ENCODE measurements at places on chromosomes 16 and 17.

DNA sequence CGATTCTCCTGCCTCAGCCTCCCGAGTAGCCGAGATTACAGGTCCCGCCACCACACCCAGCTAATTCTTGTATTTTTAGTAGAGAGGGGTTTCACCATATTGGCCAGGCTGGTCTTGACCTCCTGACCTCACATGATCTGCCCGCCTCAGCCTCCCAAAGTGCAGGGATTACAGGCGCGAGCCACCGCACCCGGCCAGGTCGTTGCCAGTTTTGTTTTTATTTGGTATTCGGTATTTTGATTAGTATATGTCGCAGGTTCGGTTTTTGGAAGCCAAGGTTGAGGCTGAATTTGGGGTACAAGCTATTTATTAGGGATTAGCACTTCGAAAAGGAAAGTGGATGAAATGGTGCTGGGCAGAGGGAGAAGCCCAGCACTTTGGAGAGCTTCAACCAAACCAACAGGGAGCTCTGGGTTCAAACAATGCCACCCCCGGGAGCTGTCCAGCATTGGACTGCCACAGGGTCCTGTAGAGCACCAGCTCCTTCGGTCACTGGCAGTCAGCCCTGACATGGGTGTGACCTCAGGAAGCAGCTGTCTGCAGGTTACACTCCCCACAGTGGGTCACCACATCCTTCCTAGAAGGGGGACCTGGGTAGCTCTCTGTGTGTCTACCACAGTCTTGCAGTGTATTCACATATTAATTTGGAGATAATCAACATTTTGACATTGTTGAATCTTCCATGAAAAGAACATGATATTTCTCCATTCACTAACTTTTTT lies 1.5 kb upstream of the CLEC10A start:
- no peak for DNase-seq

GRCh38 chr17:65423346-65424140 lies 137.9 kb downstream of the AXIN2 start:
- no peak for DNase-seq

GRCh38 chr17:3961564-3962047 lies 2.6 kb downstream of the ATP2A3 start:
- DNase-seq: no peak

DNA sequence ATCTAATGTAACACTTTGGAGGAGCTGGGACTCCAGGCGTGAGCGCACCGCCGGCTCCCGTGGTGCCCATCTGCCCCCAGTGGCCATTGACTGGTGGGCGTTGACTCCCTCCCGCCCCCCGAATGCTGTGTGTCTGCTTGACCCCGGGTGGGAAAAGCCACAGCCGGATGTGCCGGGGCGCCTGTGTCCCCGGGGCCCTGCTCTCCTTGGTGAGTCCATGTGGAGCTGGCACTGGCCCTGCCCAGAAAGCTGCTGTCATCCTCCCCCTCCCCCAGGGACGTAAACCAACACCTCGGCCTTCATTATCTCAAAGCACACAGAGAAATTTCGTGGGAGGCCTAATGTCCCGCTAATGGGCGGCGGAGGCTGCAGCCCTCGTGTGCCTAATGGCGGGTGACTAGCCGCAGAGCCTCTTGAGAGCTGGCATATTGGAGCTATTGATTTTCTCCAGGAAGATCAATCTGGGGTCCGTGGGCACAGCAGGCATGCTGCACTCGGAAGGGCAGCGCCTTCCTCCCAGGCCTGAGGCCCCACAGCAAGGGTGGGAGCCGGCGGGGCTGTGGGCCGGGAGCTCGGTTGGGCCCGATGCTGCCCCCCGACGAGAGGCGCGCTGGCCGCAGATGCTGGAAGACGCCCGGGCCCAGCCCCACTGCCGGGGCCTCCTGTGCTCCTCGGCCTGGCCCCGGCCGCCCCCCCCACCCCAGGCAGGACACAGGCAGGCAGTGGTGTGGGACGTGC lies 4.0 kb upstream of the PERCC1 start:
- peak; percentile 78 for DNase-seq

DNA sequence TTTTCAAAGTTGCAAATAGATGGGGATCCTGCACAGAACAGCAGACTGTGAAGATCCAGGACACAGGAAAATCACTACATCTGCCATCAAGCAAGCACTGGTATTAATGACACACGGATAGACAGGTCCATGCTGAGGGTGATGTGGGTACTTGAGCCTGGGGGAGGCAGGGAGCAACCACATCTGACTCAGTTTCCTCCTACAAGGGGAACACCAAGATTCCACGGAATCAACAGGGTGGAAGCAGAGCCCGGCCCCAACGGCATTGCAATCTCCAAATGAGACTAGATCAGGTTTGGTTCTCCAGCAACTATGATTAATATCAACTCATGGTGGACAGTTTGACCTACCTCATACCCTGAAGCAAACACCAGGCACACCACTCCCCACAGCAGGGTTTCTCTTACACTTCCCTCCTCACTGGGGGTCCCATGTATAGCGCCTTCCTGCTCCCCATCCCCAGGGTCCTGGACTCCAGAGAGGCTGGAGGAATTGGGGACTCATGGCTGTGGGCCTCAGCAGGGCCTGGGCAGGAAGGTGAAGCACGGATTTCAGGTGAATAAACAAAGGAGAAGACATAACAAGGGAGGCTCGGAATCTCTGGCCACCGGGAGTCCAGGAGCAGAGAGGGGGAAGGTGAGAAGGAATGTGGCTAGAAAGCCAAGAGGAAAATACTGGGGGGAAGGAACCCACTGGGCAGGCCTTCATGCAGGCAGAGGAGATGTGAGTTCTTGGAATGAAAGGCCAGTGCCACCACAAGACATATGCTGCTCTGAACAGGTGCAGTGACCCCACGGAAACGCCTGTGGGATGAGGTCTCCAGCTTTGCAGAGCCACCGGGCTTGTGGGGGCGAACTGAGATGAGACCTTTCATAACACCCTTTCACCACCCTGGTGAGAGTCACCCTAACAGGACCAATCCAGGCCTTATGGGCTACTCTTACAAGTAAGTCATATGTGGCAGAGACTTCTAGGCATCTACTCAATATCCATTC lies 29.5 kb upstream of the PIK3R6 start:
- DNase-seq: no peak

DNA sequence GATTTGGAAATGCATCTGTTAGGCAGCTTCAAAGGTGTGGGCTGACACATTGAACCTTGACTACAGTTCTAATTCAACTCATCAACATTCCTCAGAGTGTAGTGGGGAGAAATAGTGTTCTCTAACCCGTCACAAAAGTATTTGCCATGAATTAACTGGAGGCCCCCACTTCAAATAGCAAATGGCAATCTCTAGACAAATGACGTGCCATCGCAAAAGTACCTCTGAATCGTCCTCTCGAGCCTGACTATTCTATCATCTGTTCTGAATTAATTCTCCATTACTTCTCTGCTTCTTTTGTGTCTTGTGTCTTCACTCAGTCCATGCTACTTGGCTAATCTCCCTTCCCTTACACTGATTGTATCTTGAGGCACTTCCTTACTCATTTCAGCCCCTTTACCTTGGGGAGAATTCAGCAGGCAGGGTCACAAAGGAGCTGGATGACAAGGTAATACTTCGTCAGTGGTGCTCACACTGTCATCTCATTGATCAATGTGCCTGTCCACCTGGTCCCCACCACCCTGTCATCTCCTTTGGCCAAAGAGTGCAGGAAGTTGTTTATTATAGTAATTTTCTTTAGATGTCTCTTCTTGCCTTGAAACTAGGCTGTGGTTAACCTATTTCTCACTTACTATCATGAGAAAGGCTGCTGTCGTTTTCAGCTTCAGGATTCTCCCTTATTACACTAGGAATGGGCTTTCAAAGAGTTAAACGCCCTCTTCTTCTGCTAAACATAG lies 108.4 kb downstream of the SYCE1L start:
- DNase-seq: no peak

GRCh38 chr17:15431196-15431595 lies 36.2 kb downstream of the CDRT4 start:
- no peak for DNase-seq

DNA sequence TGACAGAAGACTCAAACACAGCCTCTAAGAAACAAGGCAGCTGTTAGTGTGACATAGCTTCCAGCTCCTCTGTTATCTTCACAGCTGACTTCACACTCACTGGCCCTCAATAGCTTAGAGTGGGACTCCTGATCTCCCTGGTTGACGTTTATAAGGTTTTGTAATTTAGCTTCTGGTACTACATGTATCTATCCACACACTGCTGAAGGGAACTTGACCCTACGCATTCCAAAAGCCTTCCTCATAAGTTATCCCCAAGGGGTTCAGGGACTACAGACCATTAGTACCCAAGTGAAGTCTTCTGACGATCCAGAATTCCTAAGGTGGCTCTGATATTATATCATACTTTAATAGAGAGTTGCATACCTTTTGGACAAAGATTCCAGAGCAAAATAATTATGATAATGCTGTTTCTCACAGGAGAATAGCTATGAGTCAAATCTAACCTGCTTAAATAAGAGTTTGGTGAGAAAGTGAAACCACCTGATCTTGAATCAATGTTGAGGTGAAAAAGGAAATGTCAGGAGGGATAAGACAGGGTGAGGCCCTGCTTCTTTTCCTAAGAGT lies 14.5 kb downstream of the ACACA start:
- DNase-seq: no peak

- DNase-seq: no peak
Observed at GRCh38 chr17:41695134-41695661, 6.5 kb downstream of the EIF1 start.

GRCh38 chr17:59370593-59371299 lies 39.3 kb downstream of the YPEL2 start:
- no peak for DNase-seq

GRCh38 chr16:19690196-19690595 lies 27.8 kb downstream of the KNOP1 start:
- DNase-seq: no peak

DNA sequence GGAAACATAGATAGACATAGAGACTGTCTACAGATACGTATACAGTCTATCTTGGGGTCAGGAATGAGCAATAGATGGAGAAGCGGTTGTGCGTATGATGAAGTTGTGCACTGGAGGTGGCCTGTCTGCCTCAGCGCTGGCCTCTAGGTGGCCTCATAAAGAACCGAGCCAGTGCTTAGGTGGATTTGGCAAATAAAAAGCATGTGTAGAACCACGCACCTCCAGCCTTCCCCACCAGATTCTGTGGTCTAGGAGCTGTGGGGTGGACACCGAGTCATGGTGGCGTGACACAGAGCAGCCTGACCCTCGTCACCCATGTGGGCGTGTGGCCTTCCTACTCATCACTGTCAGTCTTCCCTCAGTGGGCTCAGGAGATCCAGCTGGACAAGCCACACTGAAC lies 34.0 kb downstream of the PGS1 start:
- DNase-seq: no peak

DNA sequence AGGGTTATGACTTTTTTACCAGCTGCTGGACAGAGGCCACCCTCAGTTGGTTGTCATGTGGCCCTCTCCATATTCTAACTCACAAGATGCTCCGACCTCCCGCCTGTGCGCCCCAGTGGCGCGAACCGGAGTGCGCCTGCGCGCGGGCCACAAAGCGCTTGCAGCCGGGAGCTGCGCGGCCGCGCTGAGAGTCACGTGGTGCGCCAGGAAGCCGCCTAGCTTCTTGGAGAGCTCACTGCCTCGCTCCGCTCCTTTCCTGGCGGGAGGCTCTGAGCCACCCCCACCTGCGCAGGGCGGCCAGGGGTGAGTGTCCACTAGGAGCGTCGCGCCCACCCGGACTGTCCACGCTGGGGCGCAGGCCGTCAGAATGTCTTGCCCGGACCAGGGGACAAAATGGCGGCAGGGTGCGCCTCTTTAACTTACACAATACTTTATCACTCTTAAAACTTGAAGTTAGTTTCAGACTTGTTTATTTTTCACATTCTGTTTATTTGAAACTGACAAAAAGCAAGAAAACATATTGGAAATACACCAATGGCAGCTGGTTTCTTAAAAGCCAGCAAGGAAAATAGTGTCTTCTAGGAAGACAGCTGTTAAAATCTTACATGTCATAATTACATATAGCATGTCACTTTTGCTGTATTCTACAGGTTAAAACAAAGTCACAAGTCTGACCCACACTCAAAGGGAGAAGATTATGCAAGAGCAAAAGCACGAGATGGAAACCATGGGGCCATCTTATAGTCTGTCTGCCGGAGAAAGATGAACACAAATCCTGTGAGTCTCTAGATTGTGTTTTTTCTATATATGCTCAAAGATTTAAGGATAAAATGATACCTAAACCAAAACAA lies 357.9 kb downstream of the CNTNAP4 start:
- no peak for DNase-seq

GRCh38 chr16:75318737-75319136 lies 67.3 kb upstream of the BCAR1 start:
- DNase-seq: no peak

DNA sequence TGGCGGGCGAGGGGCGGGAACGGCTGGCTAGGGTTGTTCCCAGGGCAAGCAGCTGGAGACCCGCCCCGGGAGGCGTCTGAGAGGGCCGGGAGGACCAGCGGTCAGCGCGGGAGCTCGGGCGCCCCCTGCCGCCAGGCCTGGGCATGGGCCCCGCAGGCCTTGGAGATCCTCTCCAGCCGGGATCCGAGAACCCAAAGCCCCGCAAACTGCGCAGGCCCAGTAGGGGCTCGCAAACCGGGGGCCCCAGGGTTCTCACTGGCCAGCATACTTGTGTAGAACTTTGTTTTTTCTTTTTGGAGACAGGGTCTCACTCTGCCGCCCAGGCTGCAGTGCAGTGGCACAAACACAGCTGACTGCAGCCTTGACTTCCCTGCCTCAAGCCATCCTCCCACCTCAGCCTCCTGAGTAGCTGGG lies 20.8 kb upstream of the ZNF423 start:
- no peak for DNase-seq

DNA sequence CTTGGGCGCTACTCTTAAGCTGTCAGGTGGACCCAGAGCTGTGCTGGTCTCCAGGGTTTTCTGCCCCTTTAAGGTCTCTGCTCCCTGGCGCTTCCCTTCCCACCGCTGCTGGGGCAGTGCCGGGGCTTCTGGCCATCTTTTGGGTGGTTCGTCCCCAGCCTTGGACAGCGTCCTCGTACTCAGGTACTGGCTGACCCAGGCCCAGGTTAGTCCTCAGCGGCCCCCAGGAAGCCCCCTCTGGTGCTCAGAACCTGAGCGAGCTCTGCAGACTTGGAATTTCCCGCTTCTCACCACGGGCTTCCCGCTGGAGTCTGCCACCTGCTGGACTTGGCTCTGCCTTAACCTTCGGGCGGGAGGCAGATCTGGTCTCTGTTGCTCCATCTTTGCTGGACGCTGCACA lies 94.1 kb upstream of the ZNF750 start:
- no peak for DNase-seq

DNA sequence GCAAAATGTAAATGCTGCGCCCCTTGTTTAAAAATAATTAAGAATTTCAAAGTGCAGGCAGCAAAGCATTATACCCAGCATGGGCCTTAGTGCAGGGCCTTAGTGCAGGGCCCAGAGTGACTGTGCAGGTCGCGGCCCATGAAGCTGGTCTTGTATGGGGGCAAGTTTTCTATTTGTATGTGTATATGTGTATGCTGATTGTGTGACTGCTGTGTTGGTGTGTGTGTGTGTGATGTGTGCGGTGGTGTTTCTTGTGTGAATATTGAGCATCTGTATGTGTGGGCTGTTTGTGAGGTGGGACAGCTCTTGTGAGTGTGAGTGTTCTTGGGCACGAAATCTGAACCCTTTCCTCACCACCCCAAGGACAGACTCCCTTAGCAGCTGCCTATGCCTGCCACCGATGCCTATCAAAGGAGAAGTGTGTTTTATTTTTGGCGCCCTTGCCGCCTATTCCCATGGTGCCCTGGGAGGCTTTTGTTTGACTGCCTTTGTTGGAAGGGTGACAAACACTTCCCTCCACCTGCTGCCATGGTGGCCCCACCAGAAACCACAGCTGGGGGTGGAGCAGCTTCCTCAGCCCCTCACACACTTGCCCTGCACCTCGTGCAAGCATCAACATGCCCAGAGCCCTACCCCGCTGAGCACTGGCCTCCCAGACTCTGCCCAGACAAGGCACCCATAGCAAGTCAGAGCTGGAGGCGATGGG lies 18.0 kb downstream of the CCR7 start:
- peak; percentile 94 for DNase-seq

- DNase-seq: no peak
Observed at GRCh38 chr17:64448665-64449512, at the start of gene MILR1. MILR1 (plus strand) TSS chr17:64449115; CDS start chr17:64449169, 54 bp downstream.

Data from NCI-H2107 (cell line).